Effector memory CD8-positive, alpha-beta T cell (primary cell): ENCODE measurements at places on chromosomes 13 and 19.

DNA sequence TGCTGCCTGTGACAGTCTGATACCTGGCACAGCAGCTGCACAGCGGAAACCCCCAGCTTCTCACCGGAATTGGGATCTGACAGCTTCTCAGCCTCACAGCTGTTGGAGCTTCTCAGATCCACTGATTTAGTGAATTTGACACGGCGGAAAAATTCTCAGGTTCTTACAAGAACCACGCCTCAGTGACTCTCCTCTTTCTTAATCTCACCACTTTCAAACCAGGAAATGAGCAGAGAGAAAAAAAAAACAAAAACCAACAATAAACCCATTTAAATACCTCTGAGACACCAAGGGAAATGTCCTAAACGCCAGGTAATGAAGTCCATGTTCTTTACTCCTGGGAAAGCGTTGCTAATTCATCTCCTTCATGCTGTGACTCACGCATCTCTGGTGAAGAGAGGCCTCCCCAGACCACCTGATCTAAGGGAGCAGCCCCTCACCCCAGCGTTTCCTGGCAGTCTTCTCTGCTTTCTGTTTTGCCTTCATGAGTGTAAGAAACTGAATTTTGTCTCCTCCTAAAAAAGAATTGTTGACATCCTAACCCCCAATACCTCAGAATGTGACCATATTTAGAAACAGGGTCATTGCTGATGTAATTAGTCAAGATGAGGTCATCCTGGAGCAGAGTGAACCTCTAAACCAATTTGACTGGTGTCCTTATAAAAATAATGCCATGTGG, 15.9 kb upstream of the IZUMO2 start:
- no peaks in the 10 kb centered on the region for H3K36me3 ChIP-seq
- peaks cover 11% of the 10 kb centered on the region for H3K27me3 ChIP-seq

DNA sequence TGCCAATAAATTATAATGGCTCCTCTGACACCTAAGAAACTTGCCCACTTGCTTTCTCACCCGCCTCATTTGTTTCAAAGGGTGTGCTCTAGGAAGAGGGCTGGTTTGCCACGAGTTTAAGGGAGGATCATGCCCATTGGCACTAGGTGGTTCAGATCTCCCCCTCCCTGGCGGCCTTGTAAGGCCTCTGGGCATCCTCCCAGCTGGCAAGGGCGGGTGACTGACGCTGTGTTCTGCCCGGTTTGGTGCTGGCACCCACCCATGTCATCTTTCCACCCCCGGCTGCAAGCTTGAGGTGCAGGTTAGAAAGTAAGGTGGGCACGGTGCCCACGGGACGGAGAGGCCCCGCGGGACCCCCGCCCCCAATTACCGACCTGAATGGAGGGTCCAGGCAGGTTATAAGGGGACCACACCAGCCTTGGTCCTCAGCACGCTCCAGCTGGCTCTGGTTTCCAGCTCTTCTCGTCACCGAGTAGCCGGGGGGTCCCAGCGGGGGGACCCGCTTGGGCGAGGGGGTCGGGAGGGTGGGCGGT, 90.4 kb downstream of the PTPRS start:
- H3K27me3 ChIP-seq = peaks cover 34% of the 10 kb centered on the region
- no peaks in the 10 kb centered on the region for H3K36me3 ChIP-seq
- H3K4me1 ChIP-seq = no peaks in the 10 kb centered on the region
- DNase-seq = no peak

GRCh38 chr13:24178847-24179485, 18.4 kb downstream of the SPATA13 start:
- H3K27me3 ChIP-seq = no peaks in the 10 kb centered on the region
- H3K27ac ChIP-seq = no peak overlapping the region
- DNase-seq = no peak

GRCh38 chr19:19672816-19673215, 4.2 kb downstream of the ZNF101 start:
- peak overlapping the region; percentile 58 for H3K27ac ChIP-seq
- peaks cover 88% of the 10 kb centered on the region for H3K36me3 ChIP-seq
- peak overlapping the region; percentile 52 for H3K4me3 ChIP-seq
- no peak for DNase-seq

- no peak overlapping the region for H3K27ac ChIP-seq
- no peak overlapping the region for H3K4me3 ChIP-seq
- no peak for DNase-seq
Observed at GRCh38 chr13:95642999-95643398, 1.5 kb downstream of the DZIP1 start.
